ENCODE measurements at places on chromosomes 3 and 15.

- no peak for DNase-seq
Observed at GRCh38 chr3:98532275-98532637, 478 bp downstream of the GPR15 start.

- DNase-seq = no peak
Observed at GRCh38 chr3:141400073-141400971, 32.0 kb downstream of the ZBTB38 start.

DNA sequence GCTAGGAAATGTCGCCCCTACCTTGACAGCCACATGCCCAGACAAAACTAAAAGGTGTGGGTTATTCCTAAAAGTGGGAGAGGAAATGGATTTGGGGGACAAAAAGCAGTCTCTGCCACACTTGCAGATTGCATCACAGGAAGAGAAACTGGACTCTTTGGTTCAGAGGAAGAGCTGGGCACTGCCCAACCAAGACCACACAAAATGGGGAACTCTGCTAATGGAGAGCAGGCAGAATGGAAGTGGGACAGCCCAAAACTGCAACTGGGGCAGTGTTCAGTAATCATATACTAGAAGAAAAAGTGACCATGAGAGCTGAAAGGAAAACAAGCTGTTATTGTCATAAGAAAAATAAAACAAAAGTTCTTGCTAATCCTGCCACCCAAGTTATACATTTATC, 138.9 kb upstream of the FRMD4B start:
- DNase-seq = no peak

DNA sequence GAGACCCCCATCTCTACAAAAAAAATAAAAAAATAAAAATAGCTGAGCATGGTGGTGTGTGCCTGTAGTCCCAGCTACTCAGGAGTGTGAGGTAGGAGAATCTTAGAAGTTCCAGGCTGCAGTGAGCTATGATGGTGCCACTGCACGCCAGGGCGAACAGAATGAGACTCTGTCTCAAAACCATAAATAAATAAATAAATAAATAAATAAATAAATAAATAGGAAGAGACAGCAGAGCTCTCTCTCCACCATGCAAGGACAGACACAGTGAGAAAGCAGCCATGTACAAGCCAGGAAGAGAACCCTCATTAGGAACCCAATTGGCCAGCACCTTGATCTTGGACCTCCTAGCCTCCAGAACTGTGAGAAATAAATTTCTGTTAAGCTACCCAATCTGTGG, 5.4 kb upstream of the C15orf61 start:
- no peak for DNase-seq

- DNase-seq = peak; percentile 62
Observed at GRCh38 chr3:49638445-49638844, 35.7 kb upstream of the APEH start.
